ENCODE measurements at places on chromosomes 12 and 14.

GRCh38 chr12:95054206-95054605 lies 19.2 kb downstream of the NR2C1 start:
- DNase-seq = no peak

- no peak for DNase-seq
These were observed 13.1 kb downstream of the METAP2 start for GRCh38 chr12:95487024-95487423.

DNA sequence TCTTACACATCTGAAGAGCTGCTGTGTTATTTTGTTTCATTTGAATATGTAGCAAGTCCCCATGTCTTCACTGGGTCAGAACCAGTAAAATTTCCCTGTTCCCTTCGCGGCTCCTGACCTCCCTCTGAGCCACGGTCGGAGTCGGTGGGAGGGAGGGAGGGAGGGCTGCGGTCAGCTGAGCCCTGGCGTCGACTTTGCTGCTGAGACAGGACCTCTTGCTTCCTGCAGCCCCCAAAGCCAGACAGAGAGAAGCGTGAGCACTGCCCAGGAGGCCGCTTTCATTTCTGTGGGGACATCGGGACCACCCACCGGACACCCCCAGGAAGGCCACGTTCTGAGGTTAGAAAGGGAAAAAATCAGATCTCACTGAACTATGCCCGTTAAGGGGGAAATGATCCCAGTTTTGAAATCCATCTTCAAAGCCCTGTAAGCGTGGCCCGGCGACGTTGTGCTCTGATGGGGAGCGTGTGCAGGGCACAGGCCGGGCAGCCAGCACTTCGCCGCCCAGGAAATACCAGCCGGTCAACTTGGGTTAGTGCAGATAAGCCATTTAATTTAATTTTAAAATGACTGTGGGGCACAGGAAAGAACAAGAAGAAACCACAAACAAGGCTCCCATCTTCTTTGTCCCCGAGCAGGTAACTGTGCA lies 42.1 kb downstream of the NOC4L start:
- DNase-seq = no peak

GRCh38 chr12:127528551-127528950 lies 738.4 kb upstream of the TMEM132C start:
- DNase-seq = no peak

DNA sequence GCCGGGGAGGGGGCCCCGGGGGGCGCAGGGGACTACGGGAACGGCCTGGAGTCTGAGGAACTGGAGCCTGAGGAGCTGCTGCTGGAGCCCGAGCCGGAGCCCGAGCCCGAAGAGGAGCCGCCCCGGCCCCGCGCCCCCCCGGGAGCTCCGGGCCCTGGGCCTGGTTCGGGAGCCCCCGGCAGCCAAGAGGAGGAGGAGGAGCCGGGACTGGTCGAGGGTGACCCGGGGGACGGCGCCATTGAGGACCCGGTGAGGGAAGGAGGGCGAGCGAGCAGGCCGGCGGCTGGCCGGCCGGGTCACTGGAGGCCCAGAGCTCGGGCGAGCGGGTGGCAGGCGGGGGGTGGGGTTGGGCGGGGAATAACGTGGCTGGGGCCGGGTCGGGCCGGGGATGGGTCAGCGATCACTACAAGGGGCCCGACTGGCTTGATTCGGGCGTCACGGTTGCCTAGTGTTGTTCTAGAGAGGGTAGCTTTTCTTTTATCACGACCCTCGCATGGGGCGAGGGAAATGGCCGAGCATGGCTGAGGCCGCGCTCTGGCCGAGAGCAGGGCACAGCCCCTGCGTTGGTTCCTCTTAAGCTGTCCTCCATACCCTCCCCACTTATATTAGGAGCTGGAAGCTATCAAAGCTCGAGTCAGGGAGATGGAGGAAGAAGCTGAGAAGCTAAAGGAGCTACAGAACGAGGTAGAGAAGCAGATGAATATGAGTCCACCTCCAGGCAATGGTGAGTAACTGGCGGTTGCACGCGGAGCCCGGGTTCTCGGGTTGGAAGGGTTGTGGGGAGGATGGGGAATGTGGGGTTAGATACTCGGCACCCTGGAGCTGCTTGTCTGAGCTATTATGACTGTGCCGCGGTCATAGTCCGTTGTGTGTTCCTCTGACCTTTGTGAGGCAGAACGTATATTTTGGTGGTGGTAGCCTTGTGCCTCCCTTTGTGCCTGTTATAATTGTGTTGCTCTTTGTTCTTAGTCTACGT lies 603 bp downstream of the PABPN1 start:
- DNase-seq = peak; percentile 81

DNA sequence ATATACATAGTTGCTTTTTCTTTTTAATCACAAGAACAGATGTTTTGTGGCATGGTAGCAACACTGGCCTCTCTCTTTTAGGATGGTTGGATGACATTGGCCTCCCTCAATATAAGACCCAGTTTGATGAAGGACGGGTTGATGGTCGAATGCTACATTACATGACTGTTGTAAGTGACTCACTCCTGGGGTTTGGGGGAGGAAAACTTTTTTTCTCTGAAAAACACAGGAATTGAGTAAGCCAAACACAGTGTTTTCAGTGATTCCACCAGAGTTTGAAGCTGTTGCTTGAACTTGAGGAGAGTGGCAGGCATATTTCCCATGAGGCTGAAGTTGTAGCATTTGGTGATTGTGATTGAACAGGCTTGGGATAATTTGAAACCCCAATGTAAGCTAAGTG lies 13.7 kb upstream of the REP15 start:
- no peak for DNase-seq

DNA sequence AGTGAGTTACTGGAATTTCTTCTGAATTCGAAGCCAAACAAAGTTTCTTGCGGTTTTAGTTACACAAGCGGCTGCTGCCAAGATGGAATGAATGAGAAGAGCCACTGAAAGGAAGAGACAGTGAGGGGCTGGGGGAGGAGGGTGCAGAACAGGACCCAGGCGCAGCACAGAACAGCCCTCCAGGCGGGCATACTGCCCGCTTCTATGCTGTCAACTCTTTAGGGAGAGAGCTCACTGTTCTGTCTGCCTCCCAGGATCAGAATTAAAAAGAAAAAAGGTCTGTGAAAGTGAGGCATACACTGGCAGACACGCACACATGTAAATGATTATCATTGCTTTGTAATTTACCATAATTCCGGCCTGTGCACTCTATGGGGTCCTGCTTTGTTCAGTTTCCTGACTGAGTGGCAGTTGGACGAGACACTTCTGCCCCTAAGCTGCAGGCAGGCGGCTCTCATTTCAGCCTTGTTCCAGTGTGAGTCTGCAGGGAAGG lies 231.6 kb downstream of the CACNA1C start:
- no peak for DNase-seq

DNA sequence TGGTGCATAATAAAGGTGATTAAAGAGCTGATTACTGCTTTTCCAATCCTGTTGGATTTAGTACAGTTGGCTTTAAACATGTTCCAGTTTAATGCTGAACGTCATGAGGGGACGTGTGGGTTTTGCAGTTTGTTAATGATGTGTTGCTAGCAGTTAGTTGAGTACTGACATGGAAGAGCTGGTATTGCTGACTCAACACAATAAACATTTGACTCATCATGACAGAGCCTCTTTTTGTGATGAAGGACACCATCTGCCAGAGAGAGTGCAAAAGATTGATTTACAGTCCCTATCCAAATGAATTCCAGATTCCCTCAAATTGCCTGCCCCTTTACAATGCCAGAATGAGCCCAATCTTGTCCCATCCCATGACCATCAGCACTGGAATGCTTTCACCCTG lies 346.2 kb upstream of the PRICKLE1 start:
- no peak for DNase-seq

DNA sequence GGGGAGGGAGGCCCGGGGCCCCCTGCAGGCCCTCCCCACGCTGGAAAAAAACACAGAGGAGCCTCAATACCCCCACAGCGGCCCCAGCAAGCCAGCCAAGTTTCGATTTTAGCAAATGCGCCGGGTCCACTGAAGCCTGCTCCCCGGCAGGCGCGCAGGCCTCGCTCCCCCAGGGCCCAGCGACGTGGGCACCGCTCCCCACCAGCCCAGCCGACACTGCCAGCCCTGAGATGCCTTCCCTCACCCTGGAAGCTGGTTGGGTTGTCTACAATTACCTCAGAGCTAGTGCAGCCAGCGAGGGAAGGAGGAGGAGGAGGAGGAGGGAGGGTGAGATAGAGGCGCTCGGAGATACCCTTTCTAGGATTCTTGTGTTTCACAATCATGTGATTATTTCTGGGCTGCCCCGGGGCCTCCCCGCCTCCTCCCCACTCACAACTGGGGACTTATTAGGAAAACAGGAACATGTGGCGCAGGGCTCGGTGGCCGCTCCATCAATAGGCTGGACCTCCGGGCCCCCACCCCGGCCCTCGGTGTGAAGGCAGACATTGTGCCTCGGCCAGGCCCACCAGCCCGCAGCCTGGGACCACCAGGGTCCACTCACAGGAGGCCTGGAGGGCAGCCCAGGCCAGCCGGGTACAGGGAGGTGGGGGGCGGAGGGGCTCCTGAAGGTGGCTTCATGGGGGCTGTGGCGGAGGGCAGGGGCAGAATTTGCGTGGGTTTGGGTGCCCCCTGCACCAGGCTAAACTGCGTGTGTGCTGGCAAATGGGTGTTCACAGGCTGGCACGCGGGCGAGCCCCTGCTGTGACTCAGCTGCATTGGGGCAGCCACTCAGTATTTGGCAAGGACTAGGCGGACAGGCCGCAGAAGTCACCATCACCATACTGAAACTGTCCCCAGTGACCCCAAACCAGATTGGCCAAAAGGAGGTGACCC lies 109.9 kb downstream of the NCOR2 start:
- DNase-seq = peak; percentile 76

DNA sequence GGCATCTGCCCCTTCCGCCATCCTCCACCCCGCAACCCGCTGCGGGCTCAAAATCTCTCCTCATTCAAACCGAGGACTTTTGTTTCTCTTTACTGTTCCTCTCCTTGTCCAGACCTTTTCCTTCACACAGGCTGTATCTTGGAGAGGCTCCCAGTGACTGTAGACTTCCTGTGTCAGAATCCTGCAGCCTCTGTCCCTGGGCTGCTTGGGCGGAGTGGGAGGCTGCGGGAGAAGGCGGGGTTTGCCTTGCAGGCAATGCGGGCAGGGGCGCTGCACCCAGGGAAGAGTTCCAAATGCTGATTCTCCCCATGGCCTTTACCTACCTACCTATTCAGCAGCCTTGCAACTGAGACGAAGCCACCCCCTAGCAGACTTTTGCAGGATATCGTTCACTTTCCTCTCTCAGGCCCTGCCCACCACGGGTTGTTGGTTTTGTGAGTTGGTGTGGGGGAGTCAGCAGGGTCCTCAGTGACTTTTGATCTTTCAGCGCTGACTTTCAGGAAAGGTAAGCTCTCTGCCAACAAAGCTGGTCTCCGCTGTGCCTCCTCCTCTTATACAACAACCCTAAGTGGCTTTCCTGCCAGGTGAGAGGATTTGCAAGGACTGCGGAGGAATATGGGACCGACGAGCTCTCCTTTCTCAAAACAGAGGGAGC lies 79.0 kb upstream of the KCNA1 start:
- no peak for DNase-seq

- no peak for DNase-seq
These were observed 77.7 kb downstream of the FLRT2 start for GRCh38 chr14:85607651-85608081.

DNA sequence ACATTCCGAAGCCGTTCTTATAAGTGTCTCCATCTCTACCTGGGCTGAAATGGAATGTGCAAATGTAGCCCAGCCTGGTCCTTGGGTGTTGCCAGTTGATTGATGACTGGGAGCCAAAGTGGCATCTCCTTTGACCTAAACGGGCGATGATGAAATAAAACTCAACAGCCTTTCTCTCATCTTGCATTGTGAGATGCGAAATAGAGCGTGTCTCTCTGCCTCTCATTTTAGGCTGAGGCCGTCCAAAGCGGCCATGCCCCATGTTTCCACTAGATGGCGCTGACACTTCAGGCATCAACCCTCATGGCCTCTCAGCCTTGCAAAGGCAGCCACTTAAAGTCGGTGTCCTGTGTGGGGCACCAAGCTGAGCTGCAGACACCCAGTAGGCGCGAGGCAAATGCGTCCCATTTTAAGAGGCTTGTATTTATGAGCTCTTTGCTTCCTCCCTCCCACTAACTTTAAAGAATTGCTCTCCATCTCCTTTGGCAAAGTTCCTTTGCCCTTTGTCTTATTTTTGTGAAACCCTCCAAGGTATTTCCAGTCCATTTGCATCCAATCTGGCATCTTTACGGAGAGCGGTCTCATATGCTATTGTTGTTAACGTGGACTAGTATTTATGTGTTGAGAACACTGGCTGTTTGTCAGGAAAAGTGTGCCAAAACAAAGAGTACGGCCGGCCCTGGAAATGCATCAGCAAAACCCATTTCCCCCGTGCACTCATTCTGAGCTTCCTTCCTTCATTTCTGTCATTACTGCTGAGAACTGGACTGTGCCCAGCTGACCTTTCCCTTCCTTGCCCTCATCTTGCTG lies 25.0 kb downstream of the GPRC5A start:
- DNase-seq = peak; percentile 92

DNA sequence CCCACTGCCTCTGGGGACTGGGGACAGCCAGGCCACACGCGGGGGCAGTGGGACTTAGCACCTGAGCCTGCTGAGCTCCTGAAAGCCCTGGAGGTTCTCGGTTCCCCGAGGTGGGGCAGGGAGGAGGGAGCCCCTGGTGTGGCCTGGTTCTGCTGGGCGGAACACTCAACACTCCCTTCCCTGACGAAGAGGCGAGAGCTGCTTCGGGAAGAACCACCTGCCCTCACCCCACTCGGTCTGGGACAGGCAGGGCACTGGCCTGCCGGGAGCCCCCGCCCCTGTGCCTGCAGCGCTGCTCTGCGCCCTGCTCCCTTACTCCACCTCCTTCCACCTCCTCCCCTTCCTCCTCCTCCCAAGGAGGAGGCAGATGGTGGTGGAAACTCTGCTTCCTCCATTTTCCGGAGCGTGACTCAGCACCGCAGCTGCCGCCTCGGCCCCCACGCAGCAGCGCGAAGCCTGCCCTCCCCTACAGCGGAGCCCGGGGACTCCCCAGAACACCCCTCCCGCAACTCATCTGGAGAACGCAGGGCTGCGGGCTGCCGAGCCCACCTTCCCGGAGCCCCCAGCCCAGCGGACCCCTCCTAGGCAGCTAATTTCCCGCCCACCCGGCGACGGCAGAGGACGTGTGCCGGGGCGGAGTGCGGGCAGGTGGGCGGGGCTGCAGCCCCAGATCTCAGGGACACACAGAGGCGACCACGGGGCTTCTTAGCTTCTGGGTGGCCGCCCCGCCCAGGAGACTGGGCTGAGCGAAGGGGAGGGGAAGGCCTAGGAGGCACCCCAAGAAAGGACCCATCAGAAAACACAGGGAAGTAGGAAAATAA lies 11.7 kb upstream of the INF2 start:
- DNase-seq = peak; percentile 83

DNA sequence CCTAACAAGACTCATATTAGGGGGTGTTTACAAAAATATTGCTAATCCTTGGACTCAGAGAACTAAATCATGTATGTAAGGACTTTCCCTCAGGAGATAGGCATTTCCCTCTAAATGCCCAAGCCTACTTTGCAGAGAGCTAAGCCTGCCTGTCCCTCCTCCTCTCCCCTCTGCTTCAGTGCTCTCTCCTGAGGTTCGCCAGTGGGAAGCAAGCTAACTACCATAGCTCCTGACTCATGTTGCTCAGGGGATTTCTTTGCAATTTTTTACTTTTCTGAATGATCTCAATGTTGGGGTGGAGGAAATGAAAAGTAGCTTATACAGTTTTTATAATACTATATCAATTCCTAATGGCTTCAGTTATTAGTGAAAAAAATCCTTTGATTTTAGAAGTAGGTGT lies 29.6 kb downstream of the IFT43 start:
- no peak for DNase-seq

All from activated CD8-positive, alpha-beta T cell treated with anti-CD3 and anti-CD28 coated beads for 36 hours (primary cell).